ENCODE measurements at places on chromosomes 4 and X.

GRCh38 chr4:140343303-140343702 lies 30.1 kb upstream of the SCOC start:
- no peak for DNase-seq

- no peak for DNase-seq
Observed at GRCh38 chr4:175970724-175971123, 94.9 kb upstream of the WDR17 start.

GRCh38 chr4:8260656-8261111 lies 8.9 kb upstream of the HTRA3 start:
- DNase-seq: no peak

DNA sequence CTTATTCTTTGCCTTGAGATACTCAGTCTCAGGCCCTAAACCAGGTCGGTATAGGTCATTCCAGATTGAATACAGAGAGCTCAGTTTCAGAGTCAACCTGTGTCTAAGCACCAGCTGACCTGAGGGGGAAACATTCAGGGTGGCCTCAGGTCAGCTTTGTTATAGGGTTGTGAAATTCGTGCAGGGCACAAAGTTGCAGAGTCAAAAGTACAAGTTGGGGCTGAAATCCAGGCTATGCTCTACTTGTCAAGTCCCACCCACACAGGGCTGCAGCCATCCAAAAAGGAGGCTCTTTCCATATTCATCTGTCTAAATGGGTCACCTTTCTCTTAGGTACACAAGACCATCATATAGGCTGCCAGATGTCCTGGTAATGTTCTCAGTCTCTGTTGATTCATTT lies 89.7 kb downstream of the ITIH6 start:
- DNase-seq: no peak

DNA sequence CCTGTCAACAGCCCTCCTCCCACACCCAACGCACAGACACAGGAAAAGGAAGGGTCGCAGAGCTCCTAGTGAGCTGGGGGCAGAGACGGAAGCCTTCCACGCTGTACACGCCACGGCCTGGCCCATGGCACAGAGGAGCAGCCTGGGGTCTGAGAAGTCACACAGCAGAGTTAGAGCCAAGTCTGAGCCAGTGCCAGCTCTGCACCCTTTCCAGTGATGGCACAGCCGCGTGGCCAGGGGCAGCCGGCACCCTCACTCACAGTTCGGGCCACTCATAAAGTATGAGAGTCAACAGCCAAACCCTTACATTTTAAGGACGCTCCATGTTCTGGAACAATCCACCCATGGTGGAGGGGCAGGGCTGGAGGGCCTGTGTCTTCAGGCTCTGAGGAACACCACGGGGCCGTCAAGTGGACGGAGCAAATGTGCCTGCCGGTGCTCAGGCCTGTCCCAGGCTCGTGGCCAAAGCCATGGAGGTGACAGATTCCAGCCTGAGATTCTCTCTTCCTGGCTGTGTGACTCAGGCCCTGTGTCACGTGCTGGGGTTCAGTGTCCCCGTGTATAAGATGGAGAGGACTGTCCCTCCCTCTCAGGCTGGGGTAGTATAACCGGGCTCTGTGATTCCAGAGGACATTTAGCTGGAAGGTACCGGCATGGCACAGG lies 91.2 kb downstream of the ABLIM2 start:
- DNase-seq: no peak

- no peak for DNase-seq
Observed at GRCh38 chrX:148372925-148373324, 127.5 kb upstream of the AFF2 start.

- no peak for DNase-seq
Observed at GRCh38 chr4:155408796-155409195, 32.0 kb upstream of the MAP9 start.

- no peak for DNase-seq
Observed at GRCh38 chr4:173088144-173088543, 80.5 kb upstream of the GALNT7 start.

DNA sequence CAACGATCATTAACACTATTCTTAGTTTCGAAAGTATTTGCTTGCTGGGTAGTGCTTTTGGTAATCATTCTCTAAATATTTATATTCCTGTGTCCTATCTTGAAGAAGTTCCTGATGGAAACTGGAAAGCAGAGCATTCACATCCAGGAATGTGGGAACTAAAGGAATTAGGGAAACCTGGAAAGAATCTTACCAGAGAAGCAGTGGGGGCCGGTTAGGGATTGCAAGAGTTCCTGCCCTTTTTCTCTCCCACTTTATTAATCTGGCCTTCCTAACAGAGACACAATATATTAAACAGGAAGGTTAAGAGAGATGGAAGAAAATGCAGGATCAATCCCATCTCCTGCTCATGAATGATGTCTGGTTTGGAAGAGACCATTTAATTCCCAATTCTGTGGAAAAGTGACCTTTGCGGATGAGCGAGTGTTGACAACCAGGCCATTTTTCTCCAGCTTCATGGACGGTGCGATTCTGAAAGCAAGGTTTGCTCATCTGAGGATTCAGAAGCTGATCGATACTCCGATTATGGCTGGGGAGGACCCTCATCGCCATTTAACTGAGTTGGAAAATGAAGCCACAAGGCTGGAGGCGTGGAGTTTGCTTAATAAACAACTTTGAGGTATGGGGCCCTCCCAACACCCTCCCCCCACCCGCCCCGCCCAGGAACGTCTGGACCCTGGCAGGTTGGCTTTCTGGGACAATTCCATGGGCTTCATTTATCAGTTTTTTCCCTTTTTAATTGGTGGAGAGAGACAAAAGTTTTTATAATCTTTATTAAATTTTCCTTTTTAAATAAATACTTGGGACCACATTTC lies 52.3 kb downstream of the C4orf51 start:
- no peak for DNase-seq

GRCh38 chr4:38308728-38309311 lies 348.6 kb downstream of the PTTG2 start:
- DNase-seq: no peak

- no peak for DNase-seq
Observed at GRCh38 chr4:118927974-118928373, 39.3 kb downstream of the SYNPO2 start.

DNA sequence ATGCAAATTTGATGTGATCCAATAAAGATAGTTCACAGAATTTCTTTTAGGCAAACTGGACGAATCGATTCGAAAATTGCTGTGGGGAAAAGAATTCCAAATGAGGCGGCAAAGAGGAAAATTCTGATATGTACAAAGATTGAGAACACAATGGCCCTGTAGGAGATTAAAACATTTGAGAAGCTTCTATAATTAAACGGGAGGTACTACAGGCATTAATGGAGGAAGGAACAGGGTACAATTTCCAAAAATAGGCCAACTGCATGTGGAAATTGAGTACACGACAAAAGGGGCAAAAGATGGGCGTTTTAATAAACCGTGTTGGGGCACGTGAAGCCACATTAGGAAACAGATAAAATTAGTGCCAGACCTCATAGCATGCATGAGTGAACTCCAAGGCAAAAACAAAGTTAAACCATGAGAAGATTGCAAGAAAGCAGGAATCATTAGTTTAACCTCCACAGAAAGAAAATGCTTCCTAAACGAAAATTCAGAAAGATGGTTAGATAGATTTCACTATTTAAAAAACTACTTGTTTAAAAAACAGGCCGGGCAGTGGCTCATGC lies 68.4 kb downstream of the DHRSX start:
- no peak for DNase-seq

DNA sequence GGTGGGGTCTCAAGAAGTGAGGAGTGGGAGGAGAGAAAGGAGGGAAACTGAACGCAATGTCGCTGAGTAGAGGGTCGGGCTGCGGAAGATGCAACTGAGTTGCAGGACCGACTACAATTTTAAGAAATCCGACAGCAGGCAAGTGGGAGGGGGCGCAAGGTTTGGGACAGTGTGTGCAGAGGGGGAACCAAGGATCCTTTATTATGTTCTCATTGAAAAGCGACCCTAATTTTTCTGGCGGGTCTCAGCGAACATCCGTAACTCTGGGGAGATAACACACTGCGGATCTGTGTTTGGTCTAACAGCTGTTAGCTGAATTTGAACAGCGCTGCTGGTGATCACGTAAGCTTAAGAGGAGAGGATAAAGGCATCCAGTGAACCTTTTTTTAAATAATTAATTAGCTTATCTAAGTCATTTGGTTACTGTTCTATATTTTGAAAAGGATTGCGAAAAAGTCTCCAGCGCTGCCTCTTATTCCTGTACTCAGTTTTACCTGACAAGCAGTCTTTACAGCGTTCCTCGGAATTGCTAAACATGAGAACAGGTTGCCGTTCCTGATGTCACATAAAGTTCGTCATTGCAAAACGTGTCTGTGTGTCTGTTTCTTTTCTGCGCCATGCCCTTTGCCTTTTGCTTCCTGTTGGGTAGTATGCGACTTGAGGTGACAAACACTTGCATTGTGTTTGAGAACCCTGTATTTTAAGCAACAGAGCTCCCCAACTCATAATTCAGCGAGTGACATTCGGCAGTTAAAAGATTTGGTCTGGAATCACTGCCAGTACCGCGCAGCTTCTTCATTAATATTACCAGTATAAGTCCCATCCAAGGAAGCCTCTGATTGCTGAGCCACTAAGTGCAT lies 1.3 kb downstream of the HTR2C start:
- no peak for DNase-seq

GRCh38 chr4:57865264-57865663 lies 755.1 kb upstream of the IGFBP7 start:
- DNase-seq: no peak

DNA sequence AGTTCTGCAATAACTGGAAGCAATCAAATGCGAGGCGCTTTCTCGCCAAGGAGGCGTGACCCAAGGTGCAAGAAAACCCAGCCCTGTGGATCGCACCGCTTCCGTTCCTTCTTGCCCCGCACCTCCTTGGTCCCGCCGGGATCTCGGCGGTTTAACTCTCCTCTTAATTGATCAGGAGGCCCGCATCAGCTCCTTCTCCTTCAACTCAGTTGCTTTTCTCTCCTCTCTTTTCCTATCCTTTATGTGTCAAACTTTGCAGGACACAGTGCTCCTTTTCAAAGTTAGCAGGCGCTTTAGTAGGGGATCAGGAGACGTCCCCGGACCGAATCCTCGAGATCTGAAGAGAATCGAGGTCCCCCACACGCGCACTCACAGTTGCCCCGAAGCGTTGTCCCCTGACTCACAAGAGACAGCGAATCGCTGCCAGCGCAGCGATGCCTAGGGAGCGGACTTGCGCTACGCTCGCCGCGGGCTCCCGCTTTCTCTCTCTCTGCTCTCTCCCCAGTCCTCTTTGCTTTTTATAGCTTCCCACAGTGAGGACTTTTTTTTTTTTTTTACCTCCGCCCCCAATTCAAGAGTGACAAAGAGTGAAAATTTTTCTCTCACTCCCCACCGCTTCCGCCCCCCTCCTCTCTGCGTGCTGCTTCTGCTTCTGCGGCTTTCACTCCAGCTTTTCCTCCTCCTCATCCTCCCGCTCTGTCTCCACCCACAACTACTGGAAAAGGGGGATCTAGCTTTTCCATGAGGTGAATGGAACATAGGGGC lies at the start of gene DKK2:
Gene DKK2 (minus strand): TSS at position 495 of the 765 bp plus-strand sequence. CDS start 722 bp downstream, outside the sequence.
- no peak for DNase-seq

DNA sequence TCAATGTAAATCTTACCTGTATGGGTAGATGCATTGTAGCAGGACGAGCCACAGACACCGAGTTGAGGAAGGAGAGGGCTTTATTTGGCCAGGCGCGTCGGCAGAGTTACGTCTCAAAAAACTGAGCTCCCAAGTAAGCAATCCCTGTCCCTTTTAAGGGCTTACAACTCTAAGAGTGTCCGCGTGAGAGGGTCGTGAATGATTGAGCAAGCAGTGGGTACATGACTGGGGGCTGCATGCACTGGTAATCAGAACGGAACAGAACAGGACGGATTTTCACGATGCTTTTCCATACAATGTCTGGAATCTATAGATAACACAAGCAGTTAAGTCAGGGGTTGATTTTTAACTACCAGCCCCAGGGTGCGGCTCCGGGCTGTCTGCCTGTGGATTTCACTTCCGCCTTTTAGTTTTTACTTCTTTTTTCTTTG lies 524.9 kb upstream of the HTR2C start:
- no peak for DNase-seq

DNA sequence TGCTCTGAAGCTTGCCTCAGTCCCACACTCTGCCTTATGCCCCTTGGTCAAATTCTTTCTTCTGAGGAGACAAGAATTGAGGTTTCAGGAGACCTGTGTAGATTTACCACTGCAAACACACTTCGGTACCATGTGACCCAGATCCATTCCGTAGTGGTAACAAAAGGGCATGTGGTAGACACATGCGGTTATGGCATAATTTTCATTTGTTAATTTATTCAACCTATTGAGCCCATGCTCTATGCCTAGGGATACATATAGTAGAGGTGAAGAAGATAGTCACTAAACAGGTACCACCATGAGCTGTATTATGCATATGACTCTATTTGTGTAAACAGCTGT lies 190.9 kb downstream of the NDST4 start:
- no peak for DNase-seq

DNA sequence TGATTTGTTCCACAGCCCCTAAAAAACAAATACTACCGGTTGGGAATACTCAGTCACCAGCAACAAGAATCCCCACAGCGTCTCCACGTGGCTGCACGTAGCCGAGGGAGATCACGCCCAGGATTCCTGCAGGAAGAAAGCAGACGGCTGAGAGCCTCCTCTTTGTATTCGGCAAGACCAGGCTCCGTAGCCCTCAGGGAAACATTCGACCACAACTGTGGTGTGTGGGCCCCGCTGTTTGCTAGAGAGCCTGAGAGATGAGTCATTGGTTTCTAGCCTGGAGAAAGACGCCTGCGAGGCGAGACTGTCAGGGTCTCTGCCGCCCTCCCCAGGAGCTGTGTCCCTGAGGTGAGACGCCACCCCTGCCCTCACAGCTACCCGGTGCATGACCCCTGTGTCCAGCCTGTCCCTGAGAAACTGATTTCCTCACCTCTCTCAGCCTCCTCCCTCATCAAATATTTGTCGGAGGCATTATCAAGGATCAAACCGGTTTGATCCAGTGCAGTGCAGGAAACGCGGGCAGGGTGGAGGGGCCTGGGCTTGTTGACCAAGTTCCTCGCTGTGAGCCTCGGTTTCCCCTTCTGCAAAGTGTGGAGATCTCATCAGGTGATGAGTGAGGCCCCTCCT lies 4.7 kb upstream of the S100P start:
- DNase-seq: no peak

GRCh38 chr4:69025191-69025998 lies 70.9 kb upstream of the UGT2B7 start:
- no peak for DNase-seq

DNA sequence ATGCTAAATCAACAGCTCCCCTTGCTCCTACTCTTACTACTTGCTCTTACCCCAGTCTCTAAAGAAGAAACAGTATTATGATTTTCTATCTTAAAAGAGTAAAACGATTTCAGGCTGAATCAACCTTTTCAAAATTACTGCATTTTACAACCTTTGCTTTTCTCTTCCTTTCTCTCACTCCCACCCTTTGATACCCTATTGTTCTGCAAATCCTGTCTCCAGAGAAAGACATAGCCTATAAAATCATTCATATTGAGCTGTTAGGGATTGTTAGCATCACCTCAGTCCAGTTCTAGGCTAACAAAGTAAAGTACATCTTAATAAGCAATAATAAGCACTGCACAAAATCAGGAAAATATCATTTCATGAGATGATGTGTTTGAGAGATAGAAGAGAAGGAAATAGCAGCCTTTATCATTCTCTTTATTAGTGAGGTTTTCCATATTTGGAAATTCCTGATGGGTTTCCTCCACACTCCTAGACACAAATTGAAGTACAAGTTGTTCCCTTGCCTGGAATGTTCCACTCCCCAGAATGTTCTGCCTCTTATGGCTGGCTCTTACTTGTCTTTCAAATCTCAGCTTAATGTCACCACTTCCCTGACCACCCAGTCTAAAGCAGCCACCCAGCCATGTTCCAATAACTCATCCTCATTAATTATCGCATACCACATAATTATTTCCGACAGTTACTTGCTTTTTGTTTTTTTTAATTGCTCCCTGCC lies 219.7 kb downstream of the PALLD start:
- DNase-seq: no peak

GRCh38 chr4:874056-874455 lies 48.1 kb upstream of the CPLX1 start:
- DNase-seq: no peak

All from NCI-H1694 (cell line).